ENCODE measurements at places on chromosomes 6 and 20.

DNA sequence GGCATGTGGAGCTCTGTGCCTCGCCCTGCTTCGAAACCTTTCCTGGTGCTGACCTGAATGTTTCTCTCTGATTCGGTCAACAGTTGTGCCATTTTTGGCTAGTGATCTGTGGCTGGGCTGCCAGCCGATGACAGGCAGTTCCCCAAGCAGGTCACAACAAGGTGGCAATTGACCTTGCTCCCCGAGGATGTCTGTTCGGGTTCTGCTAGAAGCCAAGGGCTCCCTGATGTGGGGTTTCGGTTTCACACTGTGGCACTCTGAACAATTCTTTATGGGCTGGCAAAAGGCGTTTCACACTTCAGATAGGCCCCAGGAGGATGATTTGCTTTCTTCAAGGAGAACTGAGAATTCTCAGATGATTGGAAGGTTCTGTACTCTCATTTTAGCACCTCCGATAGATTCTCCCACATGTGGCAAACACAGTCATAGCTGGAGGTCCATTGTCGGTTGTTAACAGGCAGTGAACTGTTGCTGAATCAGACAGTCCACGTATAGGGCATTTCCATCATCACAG lies 135.6 kb downstream of the SLC24A3 start:
- DNase-seq: no peak

DNA sequence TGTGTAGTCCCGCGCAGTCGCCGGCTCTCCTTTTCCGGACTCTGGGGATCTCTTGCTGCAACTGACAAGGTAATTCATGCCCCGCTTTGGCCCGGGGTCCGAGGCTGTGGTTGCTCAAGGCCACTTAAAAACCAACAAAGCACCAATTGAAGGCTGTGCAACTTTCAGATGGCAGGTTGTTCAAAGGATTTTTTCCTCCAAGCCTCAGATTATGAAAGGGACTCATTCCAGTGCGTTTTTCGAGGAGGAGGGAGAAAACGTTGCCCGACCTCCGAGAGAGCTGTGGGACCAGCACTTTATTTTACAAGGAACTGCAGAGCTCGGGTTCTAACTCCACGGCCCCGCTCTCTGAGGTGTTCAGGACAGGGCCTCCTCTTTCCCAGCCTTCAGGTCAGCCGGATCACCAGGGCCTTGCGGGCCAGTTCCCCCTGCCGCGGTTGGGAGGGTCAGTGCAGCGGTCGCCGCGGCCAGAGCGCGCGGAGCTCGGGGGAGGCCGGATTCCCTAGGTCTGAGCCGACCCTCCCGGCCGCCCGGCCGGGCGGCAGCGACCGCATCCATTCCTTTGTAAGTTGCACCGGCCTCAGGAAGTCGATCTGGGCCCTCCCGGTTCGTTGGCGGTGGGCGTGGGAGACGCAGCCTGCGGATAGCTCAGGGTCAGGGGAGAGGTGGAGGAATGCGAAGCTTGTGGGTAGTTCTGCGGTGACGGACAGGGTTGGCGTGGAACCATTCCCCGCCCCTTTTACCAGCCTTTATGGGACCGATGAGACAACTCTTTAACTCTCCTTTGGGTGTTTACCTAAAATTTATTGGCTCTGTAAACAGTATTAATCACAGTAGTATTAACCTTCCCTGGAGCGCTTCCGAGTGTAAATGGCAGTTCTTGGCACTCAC lies 1.6 kb downstream of the UTRN start:
- peak; percentile 15 for DNase-seq

DNA sequence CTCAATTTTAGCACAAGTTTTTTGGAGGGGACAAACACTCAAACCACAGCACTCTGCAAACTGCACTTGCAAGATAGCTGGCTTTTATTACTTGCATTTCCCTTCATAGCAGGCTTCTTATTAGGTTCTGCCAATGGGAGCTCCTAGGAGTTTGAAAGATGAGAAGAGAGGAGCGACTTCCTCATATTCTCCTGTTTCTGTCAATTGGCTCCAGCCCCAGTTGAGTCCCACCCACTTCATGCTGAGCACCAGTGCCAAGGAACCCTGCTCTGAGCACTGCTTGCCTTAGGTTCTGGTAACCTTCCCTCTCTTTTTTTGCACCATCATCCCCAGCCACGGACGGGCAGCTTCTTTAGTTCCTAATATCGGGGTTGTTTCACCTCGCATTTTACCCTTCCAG lies 67.9 kb downstream of the PSMB1 start:
- DNase-seq: no peak

DNA sequence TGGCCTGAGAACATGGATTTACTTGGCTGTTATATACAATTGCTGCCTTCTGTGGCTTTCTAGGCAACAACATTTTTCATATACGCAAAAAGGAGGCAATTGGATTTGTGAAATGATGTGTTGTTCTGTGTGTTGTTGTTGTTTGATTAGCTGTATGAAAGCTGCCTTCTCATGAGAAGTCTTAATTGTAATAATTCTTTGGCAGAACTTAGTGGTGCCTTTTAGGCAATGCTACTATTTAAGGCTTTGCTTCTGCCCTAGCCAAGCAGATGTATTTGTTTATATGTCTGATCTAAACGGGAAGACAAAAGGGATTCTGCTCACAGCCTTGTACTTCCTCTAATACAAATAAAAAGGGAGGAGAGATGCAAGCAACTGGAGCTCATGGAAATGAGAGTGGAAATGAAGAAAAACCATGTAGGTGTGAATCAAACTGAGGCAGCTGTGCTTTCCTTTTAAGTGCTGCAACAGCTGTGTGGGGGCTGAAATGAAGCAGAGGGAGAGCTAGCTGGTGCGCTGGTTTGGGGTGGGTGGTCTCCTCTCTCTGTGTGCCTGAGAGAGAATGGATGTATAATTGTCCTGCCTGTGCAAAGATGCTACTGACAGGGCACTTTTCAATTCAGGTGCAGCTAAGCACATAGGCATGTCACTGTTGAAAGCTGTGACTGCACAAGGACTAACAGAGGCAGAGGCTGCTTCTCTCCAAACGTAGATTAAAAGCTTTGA lies 386.9 kb upstream of the MAN1A1 start:
- no peak for DNase-seq

- peak; percentile 48 for DNase-seq
These were observed 8.9 kb downstream of the EHMT2 start for GRCh38 chr6:31888276-31889258.

DNA sequence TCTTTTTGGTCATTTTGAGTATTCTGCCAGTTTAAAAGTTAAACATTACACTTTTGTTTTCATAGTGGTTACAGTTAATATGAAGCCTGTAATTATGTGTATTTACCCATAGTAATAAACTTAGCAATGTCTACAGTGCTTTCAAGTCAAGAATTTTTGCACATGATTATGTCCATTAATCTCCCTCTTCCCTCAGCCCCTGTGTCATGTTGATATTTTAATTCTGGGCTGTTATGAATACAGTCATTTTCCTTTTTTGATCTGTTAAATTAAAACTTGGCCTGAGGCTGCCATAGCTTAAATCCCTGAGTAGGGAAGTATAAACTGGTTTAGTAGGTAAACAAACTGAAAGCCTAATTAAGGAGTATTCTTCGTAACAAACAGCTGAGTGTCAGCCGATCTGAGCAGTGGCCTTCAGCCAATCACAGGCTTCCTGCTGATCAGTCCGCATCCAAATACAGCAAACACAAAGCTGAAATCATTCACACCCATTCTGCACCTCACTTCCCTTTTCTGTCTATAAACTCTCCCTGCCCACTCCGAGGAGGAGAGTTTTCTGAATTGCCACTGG lies 9.5 kb upstream of the SFT2D1 start:
- DNase-seq: no peak

- DNase-seq: no peak
These were observed 32.1 kb upstream of the NR2E1 start for GRCh38 chr6:108133594-108134179.

GRCh38 chr20:53737396-53738038 lies 143.9 kb upstream of the ZNF217 start:
- DNase-seq: no peak

GRCh38 chr6:2624177-2624576 lies 126.5 kb downstream of the MYLK4 start:
- DNase-seq: no peak

- DNase-seq: peak; percentile 60
These were observed 97.0 kb upstream of the AGPAT4 start for GRCh38 chr6:161370880-161371279.

DNA sequence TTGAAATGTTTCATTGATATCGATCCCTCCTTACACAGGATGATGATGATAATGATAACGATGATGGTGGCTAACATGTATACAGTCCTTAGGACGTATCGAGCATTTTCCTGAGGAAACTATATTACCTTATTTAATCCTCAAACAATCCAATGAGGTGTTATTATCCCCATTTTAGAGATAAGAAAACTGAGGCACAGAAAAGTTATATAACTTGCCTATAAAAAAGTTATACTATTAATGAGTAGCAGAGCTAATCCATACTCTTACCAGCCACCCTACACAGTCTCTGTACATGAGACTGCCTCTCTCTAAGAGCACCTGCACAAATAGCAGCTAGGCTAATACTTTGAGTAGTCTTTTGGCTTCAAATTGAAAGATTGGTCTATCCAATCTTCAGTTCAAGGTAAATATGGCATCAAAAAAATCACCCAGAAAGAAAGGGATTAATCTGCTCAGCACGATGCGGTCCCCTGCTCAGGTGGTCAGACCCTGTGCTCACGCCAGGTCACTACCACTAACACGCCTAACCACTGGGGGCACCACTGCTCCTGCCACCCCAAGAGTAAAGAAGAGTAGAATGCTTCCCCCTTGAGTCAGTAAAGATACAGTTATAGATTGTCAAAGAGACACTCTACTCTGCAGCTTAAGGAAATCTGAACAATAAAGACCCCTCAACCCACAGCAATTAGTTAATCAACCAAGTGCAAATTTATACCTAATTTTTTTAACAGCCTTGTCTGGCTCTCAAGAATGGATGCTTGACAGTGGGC lies 15.0 kb downstream of the GABBR1 start:
- no peak for DNase-seq

DNA sequence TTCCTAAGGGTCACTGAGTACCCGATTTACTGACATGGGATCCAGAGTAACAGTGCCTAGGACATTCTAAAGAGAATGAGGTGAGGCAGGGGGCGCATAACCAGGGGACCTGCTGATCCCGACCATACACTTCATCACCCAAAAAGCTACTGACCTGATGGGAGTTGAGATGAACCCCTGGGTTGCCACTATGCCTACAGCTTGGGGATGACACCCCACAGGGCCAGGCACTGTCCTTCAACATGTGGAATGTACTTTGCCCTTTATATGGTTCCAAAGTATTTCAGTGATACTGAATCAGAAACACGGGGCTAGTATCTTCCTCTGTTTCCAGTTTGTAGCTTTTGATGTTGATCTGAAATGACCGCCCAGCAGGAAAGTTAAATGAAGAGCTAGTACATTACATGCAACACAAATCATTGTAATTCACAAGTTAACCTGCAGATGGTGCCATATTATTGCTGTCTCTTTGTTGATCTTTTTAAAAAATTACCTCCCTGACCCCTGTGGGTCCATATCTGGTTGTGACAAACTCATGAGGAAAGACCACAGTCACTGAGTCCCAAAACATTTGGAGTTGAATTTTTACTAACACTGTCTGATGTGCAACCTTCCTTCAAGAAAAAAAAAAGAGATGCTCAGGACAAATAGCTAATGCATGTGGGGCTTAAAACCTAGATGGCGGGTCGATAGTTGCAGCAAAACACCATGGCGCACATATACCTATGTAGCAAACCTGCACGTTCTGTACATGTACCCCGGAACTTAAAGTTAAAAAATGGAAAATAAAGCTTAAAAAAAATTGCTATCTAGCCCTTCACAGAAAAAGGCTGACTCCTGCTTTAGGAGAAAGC lies 42.7 kb upstream of the GCNT2 start:
- no peak for DNase-seq

DNA sequence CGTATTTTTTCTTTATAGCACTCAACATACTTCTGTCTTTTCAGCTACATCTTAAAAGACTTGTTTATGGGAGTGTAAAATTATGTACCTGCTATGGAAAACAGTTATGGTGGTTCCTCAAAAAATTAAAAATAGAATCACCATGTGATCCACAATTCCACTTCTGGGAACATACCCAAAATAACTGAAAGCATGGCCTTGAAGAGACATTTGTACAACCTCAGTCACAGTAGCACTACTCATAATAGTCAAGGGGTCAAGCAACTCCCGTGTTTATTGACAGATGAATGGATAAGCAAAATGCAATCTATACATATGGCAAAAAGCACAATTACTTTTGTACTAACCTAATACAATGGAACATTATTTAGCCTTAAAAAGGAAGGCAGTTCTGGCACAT lies 74.5 kb downstream of the METTL24 start:
- no peak for DNase-seq

GRCh38 chr20:45959126-45959525 lies 12.9 kb downstream of the ZNF335 start:
- DNase-seq: no peak

DNA sequence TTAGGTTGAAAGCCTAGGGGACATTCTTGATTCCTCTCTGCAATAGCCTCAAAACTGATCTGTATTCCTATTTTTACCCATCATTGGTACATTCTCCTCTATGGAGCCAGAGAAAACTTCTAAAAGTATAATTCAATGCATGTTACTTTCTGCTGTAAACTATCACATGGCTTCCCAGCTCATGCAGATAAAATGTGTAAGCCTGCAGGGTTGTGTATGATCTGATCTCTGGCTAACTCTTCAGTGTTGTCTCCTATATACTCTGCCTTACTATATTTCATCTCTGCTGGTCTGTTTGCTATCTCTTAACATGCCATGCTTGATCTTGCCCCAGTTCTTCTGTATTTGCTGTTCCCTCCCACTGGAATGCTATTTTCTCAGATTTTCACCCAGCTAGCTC lies 323.3 kb upstream of the RSPO3 start:
- no peak for DNase-seq

- no peak for DNase-seq
These were observed 6.3 kb upstream of the VSX1 start for GRCh38 chr20:25088267-25088666.
